ENCODE measurements at places on chromosomes 7 and 10. TPM values are rescaled to one million over a fixed set of nuclear protein-coding genes. Genes with fewer than 3 reads are reported as not detected.

DNA sequence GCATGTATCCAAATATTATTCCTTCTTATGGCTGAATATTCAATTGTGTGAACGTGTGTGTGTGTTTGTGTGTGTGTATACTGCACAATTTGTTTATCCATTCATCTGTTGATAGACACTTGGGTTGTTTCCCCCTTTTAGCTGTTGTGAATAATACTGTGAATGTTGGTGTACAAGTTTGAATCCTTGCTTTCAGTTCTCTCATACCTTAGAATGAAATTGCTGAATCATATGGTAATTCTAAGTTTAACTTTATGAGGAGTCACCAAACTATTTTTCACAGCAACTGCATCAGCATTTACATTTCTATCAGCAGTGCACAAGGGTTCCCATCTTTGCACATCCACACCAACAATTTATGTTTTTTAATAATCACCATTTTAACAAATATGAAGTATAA lies 86.9 kb upstream of the GATAD1 start:
- DNase-seq, result no peak

- DNase-seq, result no peak
Observed at GRCh38 chr7:112083776-112084355, 122.3 kb downstream of the DOCK4 start.

- no peak for DNase-seq
Observed at GRCh38 chr7:114988026-114988425, 66.1 kb downstream of the MDFIC start.

DNA sequence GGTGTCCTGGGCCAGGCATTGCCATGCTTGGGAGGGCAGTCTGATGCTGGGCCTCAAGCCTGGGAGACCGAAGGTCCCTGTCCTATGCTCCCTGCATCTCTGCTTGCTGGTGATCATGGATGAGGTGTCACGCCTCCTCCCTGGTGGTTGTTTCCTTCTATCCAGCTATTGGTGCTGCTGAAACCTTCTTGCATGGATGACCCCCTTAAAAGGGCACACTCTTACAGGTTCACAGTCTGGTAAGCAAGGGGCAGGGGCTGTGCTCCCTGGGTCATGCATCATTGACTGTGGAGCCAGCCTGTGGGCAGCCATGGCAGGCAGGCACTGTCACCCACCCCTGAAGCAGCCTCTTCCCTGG lies 36.8 kb upstream of the SLC29A3 start:
- no peak for DNase-seq

- no peak for DNase-seq
Observed at GRCh38 chr10:11560076-11560709, 51.3 kb downstream of the USP6NL start.

DNA sequence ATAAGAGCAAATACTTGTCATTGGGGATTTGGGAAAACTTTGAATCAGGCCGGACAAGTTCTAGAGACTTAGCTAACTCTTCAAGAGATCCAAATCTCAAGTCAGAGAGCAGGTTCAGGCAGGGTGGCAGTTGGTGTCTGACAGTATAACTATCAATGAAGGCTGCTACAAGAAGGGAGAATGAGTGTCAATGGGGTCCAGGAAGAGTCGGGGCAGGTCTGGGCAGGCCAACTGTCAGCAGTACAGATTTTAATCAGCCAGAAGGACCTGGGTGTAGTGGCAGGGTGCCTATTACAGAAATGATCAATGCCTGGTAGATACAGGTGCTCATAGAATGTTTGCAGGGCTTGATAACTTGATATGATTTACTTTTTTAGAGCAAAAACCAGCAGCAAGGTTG lies 751.1 kb downstream of the GRM8 start:
- DNase-seq, result no peak

GRCh38 chr7:127359011-127359410 lies 33.5 kb downstream of the ZNF800 start:
- no peak for DNase-seq

- DNase-seq, result peak; percentile 81
Observed at GRCh38 chr10:30842894-30843293, 188.8 kb downstream of the ZNF438 start.

DNA sequence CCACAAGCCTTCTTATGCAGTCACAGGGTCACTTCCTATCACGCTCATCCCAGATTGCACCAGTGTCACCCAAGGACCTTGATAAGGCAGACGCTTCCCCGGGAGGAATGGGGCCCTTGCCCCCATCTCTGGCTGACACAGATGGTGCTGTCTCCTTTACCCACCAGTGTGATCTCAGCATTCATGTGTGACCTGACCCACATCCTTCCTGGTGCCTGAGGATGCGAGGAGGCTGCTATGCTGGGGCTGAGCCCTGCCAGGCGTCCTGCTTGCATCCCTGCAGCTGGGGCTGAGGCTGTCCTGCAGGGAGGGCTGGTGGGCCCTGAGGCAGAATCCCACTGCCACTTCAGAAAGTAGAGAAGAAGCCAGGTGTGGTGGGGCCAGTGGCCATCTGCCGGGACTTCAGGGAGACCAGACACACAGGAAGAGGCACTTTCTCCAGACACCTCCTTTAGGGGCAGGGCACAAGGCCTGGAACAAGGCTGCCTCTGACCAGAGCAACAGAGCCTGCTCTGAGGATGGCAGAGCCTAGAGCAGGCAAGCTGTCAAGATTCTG lies 35.3 kb downstream of the RASGEF1A start:
- no peak for DNase-seq

GRCh38 chr7:87219545-87220025 lies at the start of gene TMEM243:
Gene TMEM243 (minus strand): TSS chr7:87219732. CDS start chr7:87219503, 229 bp downstream.
- DNase-seq, result peak; percentile 70

DNA sequence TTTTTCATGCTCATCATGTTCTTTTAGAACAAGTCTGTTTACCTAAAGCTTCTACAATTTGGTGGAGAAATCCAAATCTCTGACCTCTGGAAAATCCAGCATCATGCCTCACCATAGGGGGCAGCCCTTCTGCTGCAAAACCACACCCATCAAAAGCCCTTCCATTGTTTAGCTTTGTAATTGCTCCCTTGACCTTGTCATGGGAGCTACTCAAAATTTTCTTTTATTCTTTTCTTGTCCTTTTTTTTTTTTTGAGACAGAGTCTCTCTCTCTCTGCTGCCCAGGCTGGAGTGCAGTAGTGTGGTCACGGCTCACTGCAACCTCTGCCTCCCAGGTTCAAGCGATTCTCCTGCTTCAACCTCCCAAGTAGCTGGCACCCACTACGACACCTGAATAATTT lies 234.4 kb downstream of the NEBL start:
- DNase-seq, result no peak

- no peak for DNase-seq
Observed at GRCh38 chr10:46551701-46552525, 4.5 kb downstream of the GPRIN2 start.

Gene PLEKHS1
- not detected for total RNA-seq

Gene SPDYE2B
- not detected for total RNA-seq

Gene CLDN4
- 0.19 TPM for total RNA-seq

Gene PLXNA4
- total RNA-seq, result not detected

Gene DNAJB6
- 152 TPM for total RNA-seq

Gene ANXA8
- not detected for total RNA-seq

Gene CXCL12
- total RNA-seq, result 0.29 TPM

Gene TBXAS1
- total RNA-seq, result 7.2 TPM

Gene ANKRD30A
- total RNA-seq, result not detected

Gene PON1
- total RNA-seq, result not detected

Gene SPAM1
- total RNA-seq, result not detected

Gene PRDX3
- total RNA-seq, result 297 TPM

Gene TSPAN33
- total RNA-seq, result 0.57 TPM
